NCI-H1436 (cell line): ENCODE measurements at places on chromosomes 3 and 15.

- no peak for DNase-seq
Measured at GRCh38 chr3:43649365-43649968, 27.7 kb upstream of the ANO10 start.

GRCh38 chr15:69891606-69892005, 206.1 kb downstream of the TLE3 start:
- no peak for DNase-seq

GRCh38 chr15:55829826-55830225, 86.9 kb upstream of the PRTG start:
- no peak for DNase-seq

DNA sequence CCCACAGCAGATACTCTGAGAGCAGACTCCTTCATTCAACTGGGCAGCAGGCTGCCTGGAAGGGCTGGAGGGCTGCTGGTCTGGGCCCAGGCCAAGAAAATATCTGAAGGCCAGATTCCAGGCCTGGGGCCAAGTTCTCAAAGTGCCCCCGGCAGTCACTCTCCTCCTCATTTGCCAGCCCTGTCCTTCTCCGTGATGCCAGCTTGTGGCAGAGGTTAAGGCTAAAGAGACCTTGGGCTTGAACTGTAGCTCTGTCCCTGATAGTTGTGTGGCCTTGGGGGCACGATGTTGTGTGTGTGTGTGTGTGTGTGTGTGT, 39.0 kb downstream of the FAM3D start:
- DNase-seq: no peak

DNA sequence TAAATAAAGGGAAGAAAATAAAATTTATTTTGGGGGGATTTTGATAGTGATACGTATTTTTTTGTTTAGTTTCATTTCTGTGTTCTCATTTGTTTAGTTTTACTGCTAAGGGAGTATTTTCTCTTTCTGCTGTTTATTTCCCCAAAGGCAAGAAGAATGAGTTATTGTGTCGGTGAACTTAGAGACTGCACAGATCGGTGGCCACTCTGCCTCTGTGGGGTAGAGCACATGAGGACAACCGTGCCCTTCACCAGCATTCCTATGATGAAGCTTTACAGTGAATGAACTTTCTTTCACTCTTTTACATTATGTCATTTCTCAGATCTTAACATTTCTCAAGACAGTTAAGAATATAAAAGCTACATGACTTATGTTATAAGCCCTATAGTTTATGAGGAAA, 214.4 kb downstream of the OCA2 start:
- no peak for DNase-seq
